ENCODE measurements at places on chromosomes 6 and 20. TPM values are rescaled to one million over a fixed set of nuclear protein-coding genes. Genes with fewer than 3 reads are reported as not detected.
A peak's percentile ranks its signal among the peaks of the same experiment; 100 is the strongest.

The TRAM2 gene
- 9.6 TPM for total RNA-seq

The SPATS1 gene
- total RNA-seq = not detected

The NHLRC1 gene
- total RNA-seq = 1.2 TPM

The HLA-DQA2 gene
- total RNA-seq = 1.2 TPM

The AHCY gene
- 81.8 TPM for total RNA-seq

The BTNL2 gene
- not detected for total RNA-seq

The TMEM217 gene
- total RNA-seq = 0.55 TPM

The CCN6 gene
- total RNA-seq = not detected

The PDSS2 gene
- total RNA-seq = 11.1 TPM

The FAM162B gene
- 2.2 TPM for total RNA-seq

The SDCBP2 gene
- total RNA-seq = 1.1 TPM

The DCDC2 gene
- not detected for total RNA-seq

The FAM209A gene
- total RNA-seq = not detected

The VPS52 gene
- 26.2 TPM for total RNA-seq

The PDE10A gene
- 19.5 TPM for total RNA-seq

GRCh38 chr6:158714706-158715105 lies 64.9 kb downstream of the SYTL3 start:
- DNase-seq = peak; percentile 10

- DNase-seq = no peak
Observed at GRCh38 chr6:52285177-52286068, 881 bp upstream of the MCM3 start.

- no peak for DNase-seq
Observed at GRCh38 chr6:148999501-148999900, 252.7 kb downstream of the UST start.

- DNase-seq = no peak
Observed at GRCh38 chr20:14950633-14951032, 613.2 kb upstream of the FLRT3 start.

- DNase-seq = no peak
Observed at GRCh38 chr6:144110210-144110609, 14.8 kb upstream of the SF3B5 start.

- no peak for DNase-seq
Observed at GRCh38 chr6:14545496-14545895, 427.9 kb downstream of the CD83 start.

DNA sequence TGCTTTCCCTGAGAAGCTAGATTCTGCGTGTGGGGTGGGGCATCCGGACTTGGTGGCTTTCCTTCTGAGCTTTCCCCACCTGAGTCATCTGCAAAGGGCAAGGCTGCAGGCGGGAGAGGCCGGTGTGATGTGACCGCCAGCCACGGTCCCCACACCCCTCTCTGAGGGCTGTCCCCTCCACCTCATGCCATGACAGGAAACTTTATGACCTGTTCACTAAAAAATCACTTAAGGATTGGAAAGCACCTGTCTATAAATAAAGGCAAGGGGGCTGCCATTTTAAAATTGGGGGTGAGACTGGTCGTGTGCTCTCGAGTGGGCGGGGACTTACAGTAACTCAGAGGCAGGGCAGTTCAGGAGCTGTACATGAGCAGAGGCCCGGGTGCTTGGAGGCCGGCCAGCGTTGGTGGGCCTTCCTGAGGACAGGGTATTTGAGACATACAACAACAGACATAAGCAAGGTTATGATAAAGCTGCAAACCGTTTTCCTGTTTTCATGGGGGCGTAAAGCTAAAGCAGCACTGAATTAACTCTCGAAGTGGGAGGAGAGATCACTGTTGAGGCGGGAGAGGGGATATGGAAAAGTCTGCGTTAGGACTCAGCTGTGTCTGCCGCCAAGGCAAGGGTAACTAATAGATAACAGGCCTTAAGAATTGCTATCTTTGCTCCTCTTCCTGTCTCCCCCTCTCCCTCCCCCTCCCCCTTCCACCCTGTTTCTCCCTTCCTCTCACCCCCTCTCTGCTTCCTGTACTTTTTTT lies 16.1 kb upstream of the SERPINB1 start:
- no peak for DNase-seq

- DNase-seq = no peak
Observed at GRCh38 chr20:46152824-46153586, 34.9 kb downstream of the CD40 start.

DNA sequence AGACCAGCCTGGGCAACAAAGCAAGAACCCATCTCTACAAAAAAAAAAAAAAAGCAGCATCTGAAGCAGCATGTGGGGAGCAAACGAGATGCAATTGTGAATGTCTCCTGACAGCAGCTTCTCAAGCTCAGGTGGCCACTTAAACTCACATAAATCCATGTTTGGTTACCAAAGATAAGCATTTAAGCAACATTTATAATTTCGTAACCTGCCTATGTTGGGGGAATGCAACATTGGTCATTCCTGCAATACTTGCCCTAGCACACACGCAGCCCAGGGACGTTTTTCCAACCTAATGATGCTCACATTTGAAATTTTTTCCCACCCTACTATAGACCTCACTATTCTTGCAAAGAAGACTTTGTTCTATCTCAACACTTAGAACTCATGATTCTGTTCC lies 113.3 kb downstream of the ZFP64 start:
- DNase-seq = no peak

DNA sequence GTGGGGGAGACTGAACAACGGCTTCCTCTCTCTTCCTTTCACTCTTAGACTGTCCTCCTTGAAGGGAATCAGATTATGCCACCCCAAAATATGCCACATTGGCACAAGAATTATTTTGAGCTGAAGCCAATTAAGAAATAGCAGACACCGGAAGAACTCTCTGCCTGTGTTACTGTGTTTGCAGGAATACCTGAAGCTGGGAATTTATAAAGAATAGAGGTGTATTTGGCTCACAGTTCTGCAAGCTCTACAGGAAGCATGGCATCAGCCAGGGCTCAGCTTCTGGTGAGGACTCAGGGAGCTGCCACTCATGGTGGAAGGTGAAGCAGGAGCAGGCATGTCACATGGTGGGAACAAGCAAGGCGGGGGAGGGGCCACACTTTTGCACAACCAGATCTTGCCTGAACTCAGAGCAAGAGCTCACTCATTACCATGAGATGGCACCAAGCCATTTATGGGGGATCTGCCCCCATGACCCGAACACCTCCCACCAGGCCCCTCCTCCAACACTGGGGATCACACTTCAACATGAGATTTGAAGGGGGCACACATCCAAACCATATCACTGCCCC lies 46.0 kb downstream of the PCNA start:
- no peak for DNase-seq

GRCh38 chr20:62501801-62502495 lies 26.2 kb upstream of the GATA5 start:
- no peak for DNase-seq

GRCh38 chr6:24537771-24538385 lies 43.1 kb downstream of the ALDH5A1 start:
- no peak for DNase-seq

GRCh38 chr6:83218646-83219045 lies 25.5 kb downstream of the RWDD2A start:
- DNase-seq = no peak

DNA sequence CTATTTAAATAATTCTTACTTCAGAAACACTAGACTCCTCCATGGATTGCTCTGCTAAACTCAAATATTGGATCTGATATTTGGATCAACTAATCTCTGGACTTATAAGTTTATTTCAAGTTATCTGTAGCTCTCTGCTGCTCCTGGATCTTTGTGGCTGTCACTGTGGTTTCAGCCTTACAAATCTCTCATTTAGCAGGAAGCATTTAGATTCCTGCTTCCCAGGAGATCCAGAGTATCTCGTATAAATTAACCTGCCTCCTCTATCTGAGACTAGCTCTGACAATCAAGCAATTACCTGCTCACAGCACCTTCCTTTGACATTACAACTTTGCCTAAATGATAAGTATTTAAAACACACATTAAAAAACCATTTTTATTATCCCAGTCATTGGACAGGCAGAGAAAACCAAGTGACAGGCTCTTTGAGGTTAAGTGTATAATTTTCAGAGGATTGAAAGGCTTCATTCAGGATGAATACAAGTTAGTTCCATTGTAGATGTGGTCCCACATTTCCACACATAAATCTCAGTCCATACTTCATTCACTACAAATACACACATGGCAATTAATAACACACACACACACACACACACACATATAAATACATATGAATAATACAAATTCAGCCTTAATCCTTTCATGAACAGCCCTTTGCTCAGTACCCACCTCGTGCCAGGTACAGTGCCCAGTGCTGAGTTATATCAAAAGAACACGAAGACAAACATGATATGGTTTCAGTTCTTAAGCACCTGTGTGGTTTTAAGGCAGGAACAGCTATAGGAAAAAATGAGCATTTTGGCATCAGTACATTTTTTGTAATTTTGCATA lies 55.5 kb upstream of the PLCB1 start:
- no peak for DNase-seq

DNA sequence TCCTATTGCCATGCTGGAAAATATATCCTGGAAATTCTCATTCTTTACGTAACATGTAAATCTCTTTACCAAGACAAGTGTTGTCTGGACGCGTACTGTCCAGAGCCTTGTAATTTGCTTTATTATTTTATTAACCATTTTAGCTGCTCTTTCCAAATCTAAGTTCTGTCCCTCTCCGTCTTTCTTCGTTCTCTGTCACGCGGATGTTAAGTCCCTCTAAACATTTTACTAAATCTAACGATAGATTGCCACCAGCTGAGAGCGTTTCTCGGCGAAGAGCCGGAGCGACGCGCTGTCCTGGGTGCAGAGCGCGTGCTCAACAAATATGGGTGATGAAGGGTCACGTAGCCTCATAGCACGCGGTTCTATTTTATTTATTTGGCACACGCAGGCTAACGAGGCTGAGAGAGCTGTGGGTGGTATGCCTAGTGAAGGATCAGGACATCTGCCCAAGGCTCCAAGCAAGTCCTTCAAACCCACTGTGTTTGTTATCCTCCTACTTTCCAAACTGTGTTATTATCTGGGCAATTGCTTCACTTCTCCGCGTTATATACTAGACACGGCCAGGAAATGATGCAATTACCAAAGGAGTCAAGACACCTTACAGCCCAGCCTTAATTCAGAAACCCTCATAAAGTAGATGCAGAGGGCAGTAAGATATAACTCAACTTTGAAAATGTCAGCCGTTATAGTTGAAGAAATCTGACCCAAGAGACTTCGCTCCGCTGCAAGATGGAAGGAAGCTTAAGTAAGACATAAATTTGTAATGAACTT lies 10.0 kb upstream of the NCOA7 start:
- peak; percentile 74 for DNase-seq

- no peak for DNase-seq
Observed at GRCh38 chr6:110467566-110468140, 8.8 kb downstream of the SLC22A16 start.

GRCh38 chr6:31784098-31784925 lies 7.2 kb upstream of the VWA7 start:
- no peak for DNase-seq

DNA sequence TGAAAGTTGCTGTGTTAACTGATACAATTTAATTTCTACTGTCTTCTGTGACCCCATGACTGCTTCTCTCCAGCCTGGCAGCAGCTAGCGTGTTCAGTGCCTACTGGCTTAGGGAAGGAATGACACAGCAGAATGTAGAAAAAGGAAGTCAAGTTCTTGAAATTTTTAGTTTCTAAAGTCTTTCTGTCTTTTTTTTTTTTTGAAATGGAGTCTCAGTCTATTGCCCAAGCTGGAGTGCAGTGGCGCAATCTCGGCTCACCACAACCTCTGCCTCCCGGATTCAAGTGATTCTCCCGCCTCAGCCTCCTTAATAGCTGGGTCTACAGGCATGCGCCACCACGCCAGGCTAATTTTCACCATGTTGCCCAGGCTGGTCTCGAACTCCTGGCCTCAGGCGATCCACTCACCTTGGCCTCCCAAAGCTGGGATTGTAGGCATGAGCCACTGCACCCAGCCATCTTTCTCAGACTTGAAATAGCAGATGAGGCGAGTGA lies 39.3 kb downstream of the PCNA start:
- DNase-seq = peak; percentile 80

DNA sequence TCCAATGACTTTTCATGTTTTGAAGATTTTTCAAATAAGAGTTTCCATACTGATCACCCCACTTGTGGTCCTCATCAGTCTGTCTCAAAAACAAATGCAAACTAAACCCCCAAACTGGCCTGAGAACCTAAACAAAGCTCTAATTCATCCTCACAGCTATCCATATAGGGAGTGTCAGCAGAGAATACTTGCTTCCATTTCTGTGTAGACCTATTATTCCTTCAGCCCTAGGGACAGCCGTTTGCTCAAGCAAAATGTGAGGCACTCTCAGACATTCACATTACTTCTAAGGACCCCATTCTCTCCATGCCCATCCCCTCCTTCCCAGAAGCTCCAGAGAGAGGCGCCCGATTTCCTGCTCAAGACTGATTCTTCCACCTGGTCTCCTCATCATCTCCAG lies 24.6 kb downstream of the DNAAF9 start:
- DNase-seq = no peak

DNA sequence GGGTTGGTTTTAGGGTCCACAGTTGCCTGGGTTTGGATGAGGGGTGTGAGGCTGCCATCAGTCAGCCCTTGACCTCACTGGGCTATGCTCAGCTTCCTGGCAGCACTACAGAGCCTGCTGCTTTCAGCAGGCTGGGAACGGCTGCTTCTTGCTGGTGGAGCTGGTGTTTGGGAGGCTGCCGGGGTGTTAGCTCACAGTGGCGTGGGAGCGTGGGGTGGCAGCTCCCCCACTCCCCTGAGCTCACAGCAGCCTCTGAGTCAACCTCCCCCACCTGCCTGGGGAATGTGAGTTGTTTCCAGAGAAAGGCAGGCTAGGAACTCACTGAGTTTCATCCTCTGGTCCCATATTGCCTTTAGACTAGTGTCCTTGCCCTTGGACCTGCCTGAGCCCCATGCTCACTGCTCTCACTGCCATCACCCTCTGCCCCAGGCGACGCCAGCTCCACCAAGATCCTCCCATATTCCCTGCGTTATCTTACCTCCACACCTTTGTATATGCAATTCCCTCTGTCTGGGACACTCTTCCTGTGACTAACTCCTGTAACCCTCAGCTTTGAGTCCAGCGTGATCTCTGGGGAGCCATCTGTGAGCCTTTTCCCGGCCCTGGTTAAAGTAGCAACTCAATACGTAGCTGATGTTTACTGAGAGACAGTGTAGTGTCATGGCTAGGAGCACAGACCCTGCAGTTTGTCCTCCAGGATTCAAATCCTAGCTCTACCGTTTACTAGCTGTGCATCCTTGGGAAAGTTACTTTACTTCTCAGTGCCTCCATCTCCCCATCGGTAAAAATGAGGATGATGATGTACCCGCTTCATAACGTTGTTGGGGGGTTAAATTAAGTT lies 34.8 kb downstream of the PPP1R16B start:
- DNase-seq = no peak

DNA sequence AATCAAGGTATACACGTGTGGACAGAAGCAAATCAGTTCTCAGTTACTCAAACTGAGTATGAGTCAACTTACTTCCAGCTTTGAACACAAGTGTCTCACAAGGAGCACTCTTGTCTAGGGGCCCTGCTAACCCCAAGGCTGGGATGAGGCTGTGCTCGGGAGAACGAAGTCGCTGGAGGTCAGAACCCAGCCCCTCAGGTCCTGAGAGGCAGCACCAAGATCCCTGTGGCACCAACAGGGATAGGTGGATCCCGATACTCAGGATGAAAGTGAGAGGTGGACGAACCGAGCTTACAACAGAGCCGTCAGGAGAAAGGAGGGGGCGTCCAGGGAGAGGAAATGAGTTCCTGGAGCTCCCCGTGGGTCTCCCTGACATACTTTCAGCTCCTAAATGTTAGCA lies 85.7 kb downstream of the GINS1 start:
- DNase-seq = no peak
